ENCODE measurements at places on chromosomes 16 and 17. TPM values are rescaled to one million over a fixed set of nuclear protein-coding genes. Genes with fewer than 3 reads are reported as not detected.

IQCK gene
- 19.2 TPM for total RNA-seq

CCL1 gene
- not detected for total RNA-seq

MRPL12 gene
- 77.3 TPM for total RNA-seq

IL34 gene
- total RNA-seq: 6.1 TPM

SPATA22 gene
- total RNA-seq: not detected

GINS2 gene
- total RNA-seq: 0.25 TPM

OR1E2 gene
- total RNA-seq: not detected

SLC25A10 gene
- total RNA-seq: 2.9 TPM

CCT6B gene
- 1.7 TPM for total RNA-seq

TPPP3 gene
- 28.2 TPM for total RNA-seq

NATD1 gene
- 4.2 TPM for total RNA-seq

All from vagina (tissue), 2 donors.